ENCODE measurements at places on chromosomes 11 and 22.
A peak's percentile ranks its signal among the peaks of the same experiment; 100 is the strongest.

DNA sequence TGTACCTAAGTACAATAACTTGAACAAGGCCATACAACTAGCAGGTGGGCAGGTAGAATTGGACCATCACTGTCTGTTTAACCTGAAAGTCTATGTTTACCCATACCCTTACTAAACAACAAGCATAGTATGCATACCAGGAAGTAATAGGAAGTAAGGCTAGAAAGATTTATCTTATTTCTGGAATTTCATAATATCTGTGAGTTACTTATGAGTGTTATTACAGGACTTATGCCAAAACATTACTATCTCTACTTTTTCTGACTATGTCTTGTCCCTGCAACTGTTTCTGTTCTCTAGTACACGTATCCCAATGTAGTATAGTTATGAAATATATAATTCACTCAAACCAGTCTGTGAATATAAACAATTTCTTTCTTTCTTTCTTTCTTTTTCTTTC, 1400.8 kb upstream of the TENM4 start:
- DNase-seq, result no peak

- DNase-seq, result no peak
Measured at GRCh38 chr11:8360086-8360828, 96.6 kb upstream of the LMO1 start.

GRCh38 chr11:9664276-9665171, 647 bp downstream of the SWAP70 start:
- DNase-seq, result no peak

DNA sequence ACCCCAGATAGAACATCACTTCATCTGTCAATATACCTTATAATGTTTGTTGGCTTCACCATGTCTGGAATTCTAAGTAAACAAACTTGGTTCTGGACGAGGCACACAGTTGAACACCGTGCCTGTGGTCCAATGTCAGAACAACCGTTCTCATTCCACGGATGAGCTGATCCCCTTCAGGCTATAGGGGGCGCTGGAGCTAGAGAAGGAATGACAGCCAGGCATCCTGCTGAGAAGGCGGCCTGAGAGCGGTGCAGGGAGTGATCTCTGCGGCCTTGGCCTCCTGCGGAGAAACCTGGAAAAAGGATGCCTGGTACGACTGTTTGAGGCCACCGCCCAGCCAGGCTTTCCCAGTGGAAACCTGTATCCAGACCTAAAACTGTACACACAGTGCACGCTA, 48.7 kb downstream of the FDX1 start:
- no peak for DNase-seq

GRCh38 chr11:126113515-126113957, 50.9 kb upstream of the CDON start:
- peak; percentile 41 for DNase-seq

DNA sequence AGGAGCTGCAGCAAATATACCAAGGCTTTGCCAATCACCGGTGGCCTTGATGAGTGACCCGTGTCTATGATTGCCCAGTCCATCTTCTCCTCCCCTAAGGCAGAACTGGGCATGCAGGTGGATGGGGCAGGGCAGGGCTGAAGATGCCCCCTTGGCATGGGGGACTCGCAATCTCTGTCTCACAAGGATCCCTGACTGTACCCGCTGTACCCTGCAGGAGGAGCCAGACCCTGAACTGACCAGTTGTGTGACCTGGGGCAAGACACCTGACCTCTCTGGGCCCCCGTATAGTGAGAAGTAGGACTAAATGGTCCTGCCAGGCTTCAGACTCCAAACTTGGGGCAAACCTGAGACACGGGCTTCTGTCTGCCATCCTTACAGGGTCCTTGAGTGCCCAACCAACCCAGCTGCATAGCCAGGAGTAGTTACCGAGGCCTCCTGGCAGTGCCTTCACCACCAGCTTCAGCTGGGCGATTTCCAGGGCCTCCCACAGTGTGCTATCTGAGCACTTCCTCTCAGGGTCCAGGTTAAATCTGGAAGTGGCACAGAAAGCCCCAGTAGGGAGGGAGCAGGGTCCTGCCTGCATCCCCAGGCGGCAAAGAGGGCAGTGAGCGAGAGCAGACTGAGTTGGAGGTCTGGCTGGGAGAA, 6.4 kb upstream of the KCNJ11 start:
- DNase-seq, result no peak

DNA sequence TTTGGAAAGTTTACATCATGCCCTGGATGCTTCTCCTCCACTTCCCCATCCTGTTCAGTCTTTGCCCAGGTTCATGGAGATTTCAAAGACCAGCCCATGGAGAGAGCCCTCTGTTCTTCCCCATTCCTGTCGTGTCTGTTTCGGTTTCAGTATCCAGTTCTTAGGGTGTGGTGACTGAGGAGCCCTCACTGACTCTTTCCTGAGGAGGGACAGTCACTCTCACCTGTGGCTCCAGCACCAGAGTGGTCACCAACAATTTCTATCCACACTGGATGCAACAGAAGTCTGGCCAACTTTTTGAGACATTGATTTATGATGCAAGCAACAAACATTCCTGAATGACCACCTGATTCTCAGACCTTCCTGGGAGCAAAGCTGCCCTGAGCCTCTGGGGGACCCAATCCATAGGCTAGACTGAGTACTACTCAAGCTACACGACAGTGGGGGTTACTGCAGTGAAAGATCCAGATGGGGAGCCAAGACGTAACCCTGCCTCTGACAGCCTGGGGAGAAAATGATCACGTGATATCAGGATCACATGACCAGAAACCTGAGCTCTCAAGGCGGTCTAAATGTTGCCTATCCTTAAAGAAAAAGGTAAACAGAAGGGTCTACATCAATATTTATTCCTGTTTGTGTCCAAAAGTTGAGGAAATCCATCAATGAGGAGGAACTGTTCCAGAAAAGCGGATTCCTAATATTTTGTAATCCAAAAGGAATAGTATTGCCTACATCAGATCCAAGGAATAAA, 76.2 kb upstream of the VPREB1 start:
- peak; percentile 68 for DNase-seq

DNA sequence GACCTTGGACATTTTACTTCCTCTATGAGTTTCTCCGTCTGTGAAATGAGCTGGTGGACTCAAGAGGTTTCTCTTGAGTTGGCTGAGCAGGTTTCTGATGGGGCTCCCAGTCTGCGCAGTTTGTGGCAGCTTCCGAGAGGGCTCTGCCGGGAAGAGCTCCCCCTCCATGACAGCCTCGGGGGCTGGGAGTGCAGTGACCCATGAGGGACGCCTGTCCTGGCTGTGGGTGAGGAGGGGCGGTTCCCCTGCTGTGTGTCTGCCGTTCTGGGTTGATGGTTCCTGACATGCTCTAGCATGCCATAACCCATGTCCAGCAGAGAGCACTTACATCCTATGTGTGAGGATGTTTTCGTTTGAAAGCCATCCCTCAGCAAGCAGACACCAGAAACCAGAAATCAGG, 14.8 kb downstream of the CSF2RB start:
- no peak for DNase-seq

DNA sequence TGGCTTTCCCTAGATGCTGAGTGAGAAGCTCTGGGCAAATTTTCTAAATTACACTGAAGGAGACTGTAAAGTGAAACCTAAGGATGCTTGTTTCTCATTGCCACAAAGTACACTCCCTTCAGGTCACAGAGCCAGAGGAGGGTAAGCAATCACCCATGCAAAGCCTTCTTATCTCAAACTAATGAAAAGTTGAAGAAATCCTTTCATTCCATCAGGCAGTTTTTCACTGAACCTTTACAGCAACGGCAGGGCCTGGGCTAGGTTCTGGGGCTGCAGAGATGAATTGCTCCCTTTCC, 106.2 kb downstream of the RASSF10 start:
- no peak for DNase-seq

DNA sequence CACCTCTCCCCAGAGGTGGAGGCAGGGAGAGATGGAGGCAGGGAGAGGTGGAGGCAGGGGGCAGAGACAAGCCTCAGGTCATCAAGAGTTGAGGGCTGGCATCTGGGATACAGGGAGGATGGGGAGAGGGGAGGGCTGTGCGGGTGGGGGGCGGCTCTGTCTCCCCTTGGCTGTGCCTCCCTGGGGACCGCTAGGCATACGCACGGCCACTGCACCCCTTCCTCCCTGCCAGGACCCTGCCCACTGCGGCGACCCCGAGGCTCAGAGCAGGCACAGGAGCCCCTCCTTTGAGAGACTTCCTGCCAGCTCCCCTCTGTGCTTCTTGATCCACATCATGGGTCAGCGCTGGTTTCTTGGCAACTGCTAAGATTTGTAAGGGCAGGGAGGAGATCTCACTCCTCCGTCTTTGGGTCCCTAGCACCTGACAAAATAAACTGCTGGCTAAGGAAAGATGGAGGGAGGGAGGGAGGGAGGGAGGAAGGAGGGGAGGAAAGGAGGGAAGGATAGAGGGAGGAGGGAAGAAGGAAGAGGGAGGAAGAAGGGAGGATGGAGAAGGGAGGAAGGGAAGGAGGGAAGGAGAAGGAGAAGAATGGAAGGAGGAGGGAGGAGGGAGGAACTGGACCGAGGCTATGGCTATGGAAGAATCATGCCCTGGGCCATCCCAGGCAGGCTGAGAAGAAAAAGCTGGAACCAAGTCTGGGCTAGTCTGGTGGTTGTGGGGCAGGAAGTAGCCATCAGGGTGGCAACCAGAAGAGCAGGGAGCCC, 18.5 kb downstream of the PRR33 start:
- DNase-seq, result no peak

DNA sequence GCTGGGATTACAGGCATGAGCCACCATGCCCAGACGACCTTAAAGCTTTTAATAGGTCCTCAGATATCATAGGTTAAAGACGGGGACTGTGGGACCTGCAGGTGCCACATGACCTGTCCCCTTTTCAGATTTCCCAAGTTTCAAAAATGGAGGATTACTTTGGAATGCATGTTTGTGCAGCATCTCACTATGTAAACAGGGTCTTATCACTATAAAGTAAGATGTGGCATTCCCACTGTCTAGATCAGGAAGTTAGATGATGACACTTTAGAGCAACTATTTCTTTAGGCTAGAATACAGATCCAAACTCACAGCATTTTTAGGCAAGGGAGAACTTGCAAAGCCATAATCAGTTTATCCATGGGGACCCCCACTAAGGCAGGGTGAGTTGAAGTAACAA, 92.8 kb downstream of the USP35 start:
- DNase-seq, result no peak

- no peak for DNase-seq
Measured at GRCh38 chr22:44891791-44892190, 118.0 kb downstream of the PHF21B start.

DNA sequence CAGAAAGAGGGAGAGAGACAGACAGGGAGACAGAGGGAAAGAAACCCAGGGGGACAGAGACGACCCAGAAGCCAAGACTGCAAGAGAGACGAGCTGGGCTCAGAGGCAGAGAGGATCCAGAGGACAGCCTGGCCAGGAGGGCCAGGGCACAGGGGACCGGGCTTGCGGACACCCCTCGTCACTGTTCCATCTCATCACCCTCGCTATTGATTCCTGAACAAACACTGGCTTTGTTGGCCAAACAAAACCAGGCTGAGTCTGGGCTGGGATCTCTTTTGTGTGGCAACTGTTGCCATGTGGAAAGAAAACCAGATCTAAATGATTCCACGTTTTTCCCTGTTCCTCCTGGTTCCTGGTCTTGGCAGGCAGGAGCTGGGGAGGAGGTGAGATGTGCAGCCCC, 339.4 kb downstream of the MN1 start:
- peak; percentile 83 for DNase-seq

DNA sequence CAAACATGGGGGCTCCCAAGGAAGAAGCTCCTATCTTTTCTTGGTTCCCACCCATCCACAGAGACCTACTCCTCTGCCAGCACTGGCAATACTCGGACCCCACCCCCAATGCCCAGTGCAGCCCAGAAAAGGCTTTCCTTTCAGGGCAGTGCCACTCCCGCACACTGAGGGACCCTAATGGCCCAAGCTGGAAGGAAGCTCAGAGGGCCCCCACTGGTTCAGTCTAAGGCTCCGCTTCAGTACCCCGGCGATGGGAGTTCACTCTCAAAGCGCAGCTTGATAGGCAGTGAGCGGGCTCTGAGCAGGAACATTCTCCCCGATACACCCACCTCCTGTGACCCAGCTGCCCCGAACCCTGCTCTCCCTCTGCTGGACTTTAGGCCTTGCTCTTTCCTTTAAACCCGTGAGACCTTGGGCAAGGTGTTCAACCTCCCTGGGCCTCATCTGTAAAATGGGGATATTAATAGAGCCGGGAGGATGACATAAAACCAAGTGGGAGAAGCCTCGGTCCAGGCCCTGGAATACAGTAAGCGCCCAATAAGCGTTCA, 48.4 kb downstream of the CHRDL2 start:
- no peak for DNase-seq

- peak; percentile 23 for DNase-seq
Measured at GRCh38 chr22:23259916-23260644, 79.8 kb downstream of the BCR start.

- DNase-seq, result no peak
Measured at GRCh38 chr22:36419912-36420882, 32.4 kb upstream of the MYH9 start.

DNA sequence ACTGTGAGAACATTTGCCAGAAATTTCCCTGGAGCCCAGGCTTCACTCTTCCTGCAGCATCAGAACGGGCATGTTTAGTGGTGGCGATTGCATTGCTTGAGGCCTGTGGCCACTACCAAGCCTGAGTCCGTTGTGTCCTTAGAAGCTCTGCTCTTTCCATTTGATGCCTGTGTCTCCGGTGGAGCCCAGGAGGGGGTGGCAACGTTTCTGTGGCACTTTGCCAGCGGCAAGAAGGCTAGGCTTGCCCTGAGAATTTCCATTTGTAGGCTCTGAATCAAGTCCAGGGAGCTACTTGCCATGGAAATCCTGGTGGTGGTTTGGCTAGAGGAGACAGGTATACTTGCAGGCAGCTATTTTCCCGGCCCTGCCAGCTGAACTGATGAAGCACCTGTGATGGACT, 47.1 kb downstream of the ADAMTS8 start:
- DNase-seq, result peak; percentile 5

GRCh38 chr11:111411456-111411855, 32.4 kb upstream of the POU2AF1 start:
- no peak for DNase-seq
